ENCODE measurements at places on chromosomes 5 and 9. TPM values are rescaled to one million over a fixed set of nuclear protein-coding genes. Genes with fewer than 3 reads are reported as not detected.

The LCN9 gene
- not detected for total RNA-seq

The GHR gene
- total RNA-seq, result 1.4 TPM

The RABEPK gene
- 31.6 TPM for total RNA-seq

The TMEM174 gene
- total RNA-seq, result not detected

The KLHL3 gene
- 2.8 TPM for total RNA-seq

The GBA2 gene
- total RNA-seq, result 49.6 TPM

The TMED9 gene
- total RNA-seq, result 92.8 TPM

The GNA14 gene
- total RNA-seq, result not detected

The SEMA5A gene
- total RNA-seq, result 0.08 TPM

The SPATA31E1 gene
- not detected for total RNA-seq

The RAI14 gene
- total RNA-seq, result 27.1 TPM
